ENCODE measurements at places on chromosomes 2 and 18.

DNA sequence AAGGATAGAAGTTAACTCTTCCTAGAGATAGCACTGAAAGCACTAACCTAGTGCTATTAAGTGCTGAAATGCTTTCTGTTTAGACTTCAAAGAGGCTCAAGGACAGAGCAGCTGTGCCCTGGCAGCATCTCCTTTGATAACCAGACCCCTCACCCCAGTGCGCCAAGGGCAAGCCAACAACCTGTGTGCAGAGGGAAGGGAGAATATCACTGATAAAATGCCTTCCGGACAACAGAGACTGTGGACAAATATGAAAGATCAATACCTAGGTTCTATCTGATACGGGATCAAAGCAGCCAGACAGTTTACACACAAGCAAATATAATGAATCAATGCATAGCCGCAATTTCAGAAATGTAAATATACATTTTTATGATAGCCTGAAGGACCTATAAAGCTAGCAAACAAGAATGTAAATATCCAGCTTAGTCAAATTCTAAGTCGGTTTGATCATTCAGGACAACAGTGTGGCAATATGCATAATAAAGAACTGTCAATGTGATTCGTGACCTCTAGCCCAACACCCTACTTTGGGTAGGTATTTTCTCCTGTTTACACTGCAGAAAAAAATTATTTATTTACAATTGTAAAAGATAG lies 91.8 kb upstream of the RFX8 start:
- no peaks in the 10 kb centered on the region for H3K36me3 ChIP-seq
- H3K27me3 ChIP-seq = no peaks in the 10 kb centered on the region
- no peak for DNase-seq
- no peak overlapping the region for H3K4me3 ChIP-seq
- H3K4me1 ChIP-seq = peaks cover 14% of the 10 kb centered on the region

- H3K4me3 ChIP-seq = no peak overlapping the region
- DNase-seq = no peak
- H3K27ac ChIP-seq = no peak overlapping the region
- H3K4me1 ChIP-seq = peaks cover 20% of the 10 kb centered on the region
Measured at GRCh38 chr2:28659127-28659526, 92.5 kb upstream of the PPP1CB start.

DNA sequence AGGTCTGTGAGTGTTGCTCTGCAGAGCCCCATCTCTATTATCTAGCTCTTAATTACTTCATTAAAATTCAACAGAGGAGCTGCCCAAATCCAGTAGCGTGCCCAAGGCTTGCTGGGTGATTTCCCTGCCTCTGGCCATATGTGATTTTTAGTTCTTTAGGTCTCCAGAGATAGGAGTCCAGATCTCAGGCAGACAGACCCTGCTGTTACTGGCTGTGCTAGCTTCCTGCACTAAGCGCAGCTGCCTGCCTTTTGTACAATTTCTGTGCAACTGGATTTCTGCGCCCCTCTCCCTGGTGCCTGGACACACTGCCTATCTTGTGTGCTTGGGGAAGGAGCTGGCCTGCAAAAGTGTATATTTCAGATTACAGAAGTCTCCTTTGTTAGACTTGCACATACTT lies 136.5 kb downstream of the TDRD15 start:
- H3K27ac ChIP-seq = no peak overlapping the region
- H3K4me3 ChIP-seq = no peak overlapping the region
- no peaks in the 10 kb centered on the region for H3K36me3 ChIP-seq
- no peaks in the 10 kb centered on the region for H3K27me3 ChIP-seq
- no peaks in the 10 kb centered on the region for H3K4me1 ChIP-seq

DNA sequence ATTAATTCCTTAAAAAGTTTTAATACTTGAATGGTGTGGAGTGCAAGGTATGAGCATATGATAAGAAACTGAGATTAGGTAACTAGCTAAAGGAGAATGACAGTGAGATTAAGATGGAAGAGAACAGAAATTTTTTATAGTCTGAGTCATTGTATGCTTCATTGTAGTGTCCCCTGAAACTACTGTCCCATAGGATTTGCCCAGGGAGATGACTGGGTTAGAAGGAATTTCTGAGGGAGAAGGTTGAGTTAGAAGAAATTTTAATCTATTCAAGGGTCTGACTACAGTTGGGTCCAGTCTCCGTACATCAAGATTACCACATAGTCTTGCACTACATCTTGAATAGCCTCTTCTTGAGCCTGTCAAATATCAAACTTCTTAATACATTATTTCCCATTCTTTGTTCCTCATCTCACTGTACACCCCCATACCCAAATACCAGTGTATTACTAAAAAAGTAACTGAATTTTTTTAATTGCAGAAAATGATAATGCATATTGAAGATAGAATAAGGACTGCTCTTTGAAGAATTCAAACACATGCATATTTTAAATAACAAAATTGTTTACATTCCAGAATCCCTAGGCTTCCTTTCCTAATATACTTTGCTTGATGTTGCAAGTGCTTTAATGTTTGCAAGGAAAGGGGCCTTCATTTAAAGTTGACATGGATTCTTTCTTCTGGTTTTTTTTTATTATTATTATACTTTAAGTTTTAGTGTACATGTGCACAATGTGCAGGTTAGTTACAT lies 314.3 kb upstream of the COL3A1 start:
- no peaks in the 10 kb centered on the region for H3K27me3 ChIP-seq
- H3K27ac ChIP-seq = no peak overlapping the region
- no peaks in the 10 kb centered on the region for H3K4me1 ChIP-seq
- H3K36me3 ChIP-seq = no peaks in the 10 kb centered on the region
- no peak for DNase-seq

DNA sequence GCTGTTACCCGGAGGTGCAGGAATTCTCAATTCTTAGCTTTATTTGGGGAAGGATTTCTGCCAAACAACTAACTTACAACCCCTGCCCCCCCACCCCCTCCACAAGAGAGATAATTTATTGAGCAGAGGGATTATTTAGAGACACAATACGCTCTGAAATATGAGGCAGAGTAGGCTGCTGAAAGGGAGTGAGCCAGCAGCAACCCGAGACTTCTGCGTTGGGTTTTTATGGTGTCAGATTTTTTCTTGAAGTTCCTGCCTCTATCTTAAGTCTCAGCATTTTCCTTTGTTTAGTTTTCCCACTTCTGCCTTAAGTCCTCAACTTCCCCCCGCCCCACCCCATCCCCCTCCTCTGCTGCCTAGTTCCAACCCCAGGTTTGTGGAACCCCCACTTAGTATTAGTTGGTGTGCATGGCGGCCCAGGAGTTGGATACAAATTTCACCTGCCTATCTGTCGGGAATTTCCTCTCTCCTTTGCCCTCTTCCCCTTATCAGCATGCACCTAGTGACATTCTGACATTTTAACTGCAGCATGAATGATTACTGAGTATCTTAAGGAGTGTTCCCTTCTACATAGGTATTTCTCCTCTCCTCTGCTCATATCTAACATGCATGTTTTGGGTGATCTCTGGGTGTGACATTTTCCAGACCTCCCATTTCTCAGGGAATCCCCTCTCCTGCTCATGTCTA lies 1635.9 kb upstream of the LRRTM1 start:
- H3K27ac ChIP-seq = no peak overlapping the region
- H3K4me3 ChIP-seq = no peak overlapping the region
- no peaks in the 10 kb centered on the region for H3K27me3 ChIP-seq
- H3K4me1 ChIP-seq = no peaks in the 10 kb centered on the region

DNA sequence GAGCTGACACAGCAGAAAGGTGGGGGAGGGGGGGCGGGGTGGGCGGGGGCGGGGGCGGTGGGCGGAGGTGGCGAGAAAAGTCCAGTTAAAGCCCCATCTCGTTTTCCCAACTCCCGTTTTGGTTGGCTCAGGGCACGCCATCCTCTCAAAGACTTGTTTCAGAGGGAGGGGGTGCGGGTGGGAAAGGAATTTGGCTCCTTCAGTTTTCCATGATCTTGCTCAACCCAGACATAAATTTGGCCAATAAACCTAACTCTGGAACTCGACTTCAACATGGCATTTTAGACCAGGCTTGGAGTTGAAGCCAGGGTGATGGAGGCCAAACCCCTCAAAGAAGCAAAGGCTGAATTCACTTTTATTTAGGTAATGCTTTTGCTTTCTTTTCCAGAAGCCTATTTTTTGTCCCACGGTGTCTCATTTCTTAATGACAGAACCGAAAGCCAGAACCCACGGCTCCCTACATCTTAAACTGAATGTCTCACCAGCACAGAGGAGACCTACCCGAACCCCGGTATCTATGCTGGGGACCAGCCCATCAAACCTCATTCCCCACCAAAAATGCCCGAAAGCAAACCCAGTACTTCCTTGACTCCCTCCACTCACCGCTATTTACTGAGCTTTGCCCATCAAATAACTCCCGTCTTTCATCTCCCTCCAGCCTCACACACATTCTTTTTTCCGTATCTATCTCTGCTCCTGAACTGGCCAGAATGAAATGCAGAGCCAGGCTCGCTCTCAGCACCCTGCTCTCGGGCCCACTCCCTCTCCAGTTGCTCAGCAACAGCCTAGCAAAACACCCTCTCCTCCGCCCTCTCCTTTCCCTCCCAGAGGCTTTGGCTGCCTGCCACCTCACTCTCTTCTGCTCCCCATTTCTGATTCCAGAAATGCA lies 4.3 kb downstream of the IGFBP5 start:
- peaks cover 31% of the 10 kb centered on the region for H3K4me1 ChIP-seq
- peaks cover 69% of the 10 kb centered on the region for H3K27me3 ChIP-seq
- DNase-seq = peak; percentile 26
- no peaks in the 10 kb centered on the region for H3K36me3 ChIP-seq
- peak overlapping the region; percentile 8 for H3K27ac ChIP-seq
- H3K4me3 ChIP-seq = peak overlapping the region; percentile 32

GRCh38 chr2:165682546-165682945 lies 111.5 kb downstream of the GALNT3 start:
- H3K27ac ChIP-seq = no peak overlapping the region
- no peak for DNase-seq
- no peak overlapping the region for H3K4me3 ChIP-seq
- no peaks in the 10 kb centered on the region for H3K4me1 ChIP-seq

GRCh38 chr18:22504251-22505030 lies 86.7 kb upstream of the CTAGE1 start:
- H3K4me3 ChIP-seq = no peak overlapping the region
- H3K4me1 ChIP-seq = no peaks in the 10 kb centered on the region
- no peaks in the 10 kb centered on the region for H3K36me3 ChIP-seq

DNA sequence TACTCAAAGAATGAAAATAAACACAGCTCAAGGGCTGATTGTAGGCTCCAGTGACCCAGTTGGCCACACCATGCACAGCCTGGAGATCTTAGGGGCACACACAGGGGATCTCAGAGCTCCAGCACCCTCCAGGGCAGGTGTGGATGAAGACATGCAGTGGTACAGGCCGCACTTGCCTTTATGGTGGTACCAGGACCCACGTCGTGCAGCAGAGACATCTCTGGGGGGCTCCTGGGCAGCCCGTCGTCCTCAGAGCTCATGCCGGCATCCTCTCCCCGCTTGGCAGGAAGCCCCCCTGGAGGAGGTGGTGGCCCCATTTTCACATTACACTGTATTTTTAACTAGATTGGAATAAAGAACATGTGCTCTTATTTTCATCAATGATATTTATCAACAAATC lies 101.2 kb upstream of the MGAT4A start:
- H3K4me3 ChIP-seq = no peak overlapping the region
- H3K4me1 ChIP-seq = peaks cover 52% of the 10 kb centered on the region
- H3K27ac ChIP-seq = no peak overlapping the region
- H3K27me3 ChIP-seq = no peaks in the 10 kb centered on the region

DNA sequence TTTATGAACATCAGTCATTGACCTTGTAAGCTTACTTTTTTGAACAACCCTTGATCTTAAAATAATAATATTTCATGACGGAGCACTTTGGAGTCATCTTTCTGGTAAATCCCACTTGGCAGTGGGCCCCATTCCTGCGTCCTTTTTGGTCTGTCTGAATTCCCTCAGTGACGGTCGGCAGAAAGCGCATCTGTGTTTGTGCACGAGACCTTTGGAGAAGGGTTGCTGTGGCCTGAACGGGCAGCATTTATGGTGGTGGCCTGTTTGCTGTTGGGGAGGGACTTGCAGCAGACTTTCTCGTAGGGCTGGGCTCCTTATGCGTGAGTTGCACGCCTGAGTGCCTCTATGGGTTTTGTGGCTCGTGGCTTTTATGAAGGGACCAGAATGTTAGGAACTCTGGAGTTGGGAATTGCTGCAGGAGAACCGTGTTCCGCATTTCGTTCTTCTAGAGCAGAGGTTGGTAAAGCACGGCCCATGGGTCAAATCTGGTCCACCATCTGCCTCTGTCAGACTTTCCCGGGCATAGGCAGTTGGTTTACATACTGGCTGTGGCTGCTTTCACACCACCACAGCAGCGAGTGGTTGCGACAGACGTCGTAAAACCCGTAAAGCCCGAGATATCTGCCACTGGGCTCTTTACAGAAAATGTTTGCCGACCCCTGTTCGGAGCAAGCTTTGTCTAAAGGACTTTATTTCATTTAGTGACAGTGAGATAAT lies 30.8 kb downstream of the LPIN1 start:
- peak overlapping the region; percentile 78 for H3K27ac ChIP-seq
- no peaks in the 10 kb centered on the region for H3K27me3 ChIP-seq
- no peak overlapping the region for H3K4me3 ChIP-seq
- H3K4me1 ChIP-seq = peaks cover 55% of the 10 kb centered on the region
- no peak for DNase-seq

- H3K27ac ChIP-seq = no peak overlapping the region
- no peak for DNase-seq
- no peaks in the 10 kb centered on the region for H3K36me3 ChIP-seq
- peaks cover 71% of the 10 kb centered on the region for H3K27me3 ChIP-seq
Measured at GRCh38 chr2:134717286-134718022, 1.3 kb downstream of the TMEM163 start.

DNA sequence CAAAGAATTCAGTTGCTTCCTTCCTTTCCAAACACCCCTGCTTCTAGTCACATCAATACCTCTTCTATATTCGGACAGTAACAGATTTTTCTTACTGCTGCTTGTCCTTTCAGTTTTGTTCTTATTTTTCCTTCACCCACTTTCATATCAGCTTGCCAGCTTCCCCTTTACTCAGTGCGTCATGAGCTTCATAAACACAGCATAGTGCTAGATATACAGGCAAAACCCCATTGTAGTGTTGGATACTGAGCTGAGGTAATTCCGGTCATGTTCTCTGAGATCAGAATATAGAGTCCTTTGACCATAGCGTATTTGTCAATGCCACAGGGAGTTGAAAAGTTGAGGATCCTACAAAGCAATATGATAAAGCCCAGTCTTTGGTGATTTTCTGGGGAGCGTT lies 2.4 kb downstream of the FARP2 start:
- H3K4me1 ChIP-seq = peaks cover 34% of the 10 kb centered on the region
- H3K36me3 ChIP-seq = peaks cover 11% of the 10 kb centered on the region
- no peak for DNase-seq
- H3K27me3 ChIP-seq = no peaks in the 10 kb centered on the region

DNA sequence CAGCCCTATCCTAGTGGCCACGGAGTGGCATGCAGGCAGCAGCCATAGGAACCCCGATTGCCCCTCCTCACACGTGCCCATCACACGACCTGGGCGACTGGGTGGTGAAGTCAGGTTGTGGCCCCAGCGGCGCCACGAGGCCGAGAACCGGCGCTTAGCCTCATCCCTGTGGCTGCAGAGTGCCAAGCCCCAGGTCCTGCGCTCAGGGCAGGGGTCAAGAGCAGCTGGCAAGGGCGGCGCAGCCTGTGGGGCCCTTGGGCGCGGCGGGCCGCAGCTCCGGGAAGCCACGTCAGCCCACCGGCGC lies 73.3 kb downstream of the RPIA start:
- peaks cover 4% of the 10 kb centered on the region for H3K4me1 ChIP-seq
- peaks cover 25% of the 10 kb centered on the region for H3K27me3 ChIP-seq
- H3K27ac ChIP-seq = no peak overlapping the region
- H3K36me3 ChIP-seq = no peaks in the 10 kb centered on the region
- H3K4me3 ChIP-seq = no peak overlapping the region

- no peak for DNase-seq
- H3K36me3 ChIP-seq = no peaks in the 10 kb centered on the region
- H3K27ac ChIP-seq = no peak overlapping the region
- no peaks in the 10 kb centered on the region for H3K4me1 ChIP-seq
- no peak overlapping the region for H3K4me3 ChIP-seq
- peaks cover 4% of the 10 kb centered on the region for H3K27me3 ChIP-seq
Measured at GRCh38 chr2:161116509-161116908, 43.7 kb upstream of the TANK start.

Measured in activated naive CD8-positive, alpha-beta T cell treated with anti-CD3 and anti-CD28 coated beads, Interleukin-2, amount 50 U/mL, for 24 hours (primary cell).